ENCODE measurements at places on chromosomes 13 and 19.

GRCh38 chr13:97261254-97262005 is 39.3 kb downstream of the MBNL2 start:
- no peak for DNase-seq

DNA sequence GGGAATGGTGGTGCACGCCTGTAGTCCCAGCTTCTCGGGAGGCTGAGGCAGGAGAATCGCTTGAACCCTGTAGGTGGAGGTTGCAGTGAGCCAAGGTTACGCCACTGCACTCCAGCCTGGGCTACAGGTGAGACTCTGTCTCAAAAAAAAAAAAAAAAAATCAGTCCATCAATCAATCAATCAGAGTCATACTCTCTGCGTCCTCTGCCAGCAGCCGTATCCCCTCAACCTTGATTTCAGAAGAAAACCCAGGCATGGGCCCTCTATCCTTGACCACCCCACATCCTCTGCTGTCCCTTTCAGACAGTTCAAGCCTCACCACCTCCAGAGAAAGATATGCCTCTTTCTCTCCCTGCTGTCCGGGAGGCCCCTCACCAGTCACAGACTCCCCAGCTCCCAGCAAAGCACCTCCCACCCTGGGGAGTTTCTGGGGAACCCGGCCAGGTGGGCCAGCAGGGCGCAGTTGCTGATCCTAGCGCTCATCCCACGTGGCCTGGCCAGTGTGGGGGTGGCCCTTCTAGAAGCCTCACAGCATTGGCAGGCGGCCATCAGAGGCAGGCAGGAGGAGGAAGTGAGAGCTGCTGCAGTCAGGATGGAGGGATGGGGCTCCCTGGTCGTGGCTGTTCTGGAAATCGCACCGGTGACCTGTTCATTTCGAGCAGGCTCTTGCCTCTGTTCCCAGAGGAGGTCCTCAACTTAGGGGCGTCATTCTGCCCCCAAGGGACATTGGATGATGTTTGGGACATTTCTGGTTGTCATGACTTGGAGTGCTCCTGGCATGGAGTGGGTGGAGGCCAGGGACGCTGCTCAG is 10.2 kb upstream of the JSRP1 start:
- no peak for DNase-seq

DNA sequence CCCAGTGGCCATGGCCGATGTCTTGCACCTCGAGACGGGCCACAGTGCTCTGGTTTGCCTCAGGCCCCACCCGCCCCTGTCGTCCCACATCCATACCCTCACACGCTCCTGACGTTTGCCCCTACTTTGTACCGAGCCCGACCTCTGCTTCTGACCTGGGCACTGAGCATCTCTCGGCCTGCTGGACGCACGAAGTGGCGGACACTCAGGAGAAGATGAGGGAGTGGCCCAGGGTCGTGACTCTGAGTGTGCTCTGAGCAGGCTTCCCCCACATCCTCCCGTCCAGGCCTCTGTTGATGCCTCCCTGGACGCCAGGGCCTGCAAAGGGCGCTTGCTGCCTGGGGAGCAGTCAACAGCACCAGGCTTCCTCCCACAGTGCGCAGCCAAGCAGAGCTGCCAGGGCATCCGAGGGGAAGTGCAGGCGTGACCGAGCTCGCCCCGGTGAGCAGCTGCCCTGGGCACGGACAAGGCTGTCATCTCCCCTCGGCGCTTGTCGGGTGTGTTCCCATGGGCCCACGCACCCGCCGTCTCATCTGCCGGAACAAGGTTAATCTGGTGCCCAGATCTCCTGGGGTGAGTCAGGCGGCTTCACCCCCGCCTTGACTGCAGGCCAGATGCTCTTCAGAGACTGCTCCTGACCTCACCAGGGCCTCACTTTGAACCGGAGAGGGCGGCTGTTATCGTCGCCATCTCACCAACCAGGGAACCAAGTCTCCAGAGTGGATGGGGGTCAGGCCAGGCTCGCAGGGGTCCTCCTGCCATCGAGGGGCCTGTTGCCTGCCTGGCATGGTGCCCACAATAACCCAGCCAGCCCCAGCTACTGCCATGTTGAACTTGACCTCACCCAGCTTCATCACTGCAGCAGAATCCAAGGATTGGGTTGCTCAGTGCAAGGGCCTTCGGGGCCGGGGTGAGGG is 27.2 kb downstream of the COMP start:
- DNase-seq, result no peak

- DNase-seq, result no peak
Observed at GRCh38 chr13:83980331-83980730, 98.1 kb upstream of the SLITRK1 start.

- DNase-seq, result no peak
Observed at GRCh38 chr19:42018503-42019193, 24.6 kb upstream of the ATP1A3 start.

DNA sequence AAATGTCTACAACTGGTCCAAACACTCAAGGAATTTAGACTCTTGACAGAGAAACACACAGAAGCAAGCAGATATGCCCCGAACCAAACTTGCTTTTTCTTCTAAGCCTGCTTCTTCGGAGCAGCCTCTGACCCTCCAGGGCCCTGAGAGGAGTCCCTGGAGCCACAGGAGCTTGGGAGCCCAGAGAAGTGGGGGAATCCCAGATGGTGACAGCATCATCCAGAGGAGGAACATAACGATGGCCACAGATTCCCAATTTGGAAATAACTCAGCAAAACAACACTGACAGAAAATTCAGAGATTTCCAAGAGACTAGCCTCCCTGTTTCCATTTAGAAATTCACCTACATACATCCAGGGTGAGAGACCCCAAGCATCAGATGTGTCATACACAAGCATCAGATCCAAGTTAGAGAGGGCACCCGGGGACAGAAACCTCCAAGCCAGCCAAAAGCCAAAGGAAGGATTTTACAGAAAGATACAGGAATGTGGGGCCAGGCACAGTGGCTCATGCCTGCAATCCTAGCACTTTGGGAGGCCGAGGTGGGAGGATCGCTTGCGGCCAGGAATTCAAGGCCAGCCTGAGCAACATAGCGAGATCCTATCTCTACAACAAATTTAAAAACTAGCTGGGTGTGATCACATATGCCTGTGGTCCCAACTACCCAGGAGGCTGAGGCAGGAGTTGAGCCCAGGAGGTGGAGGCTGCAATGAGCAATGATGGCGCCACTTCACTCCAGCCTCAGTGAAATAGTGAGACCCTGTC is 2.0 kb upstream of the PVR start:
- DNase-seq, result no peak

- DNase-seq, result no peak
Observed at GRCh38 chr19:55252760-55253663, 5.8 kb downstream of the PPP6R1 start.

DNA sequence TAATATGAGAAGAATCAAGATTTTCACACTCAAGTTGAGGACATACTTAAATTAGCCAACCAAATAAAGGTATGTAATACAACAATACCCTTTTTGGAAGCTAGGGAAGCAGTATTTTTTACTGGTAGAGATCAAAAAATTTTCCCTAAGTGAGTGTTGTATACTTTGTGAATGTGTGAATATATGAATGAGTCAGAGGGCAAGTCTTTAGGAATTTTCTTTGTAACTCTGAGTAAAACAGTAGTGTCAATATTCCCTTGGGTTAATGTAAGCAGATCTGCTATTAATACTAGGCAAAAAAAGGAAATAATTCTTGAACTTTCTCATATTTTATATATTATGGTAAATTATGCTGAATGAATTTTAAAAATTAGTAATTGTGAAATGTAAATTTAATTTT is 1161.8 kb upstream of the MIR17HG start:
- no peak for DNase-seq

- DNase-seq, result no peak
Observed at GRCh38 chr13:90270226-90270625, 1077.3 kb upstream of the MIR17HG start.

GRCh38 chr13:59461411-59461810 is 702.3 kb downstream of the DIAPH3 start:
- DNase-seq, result no peak

DNA sequence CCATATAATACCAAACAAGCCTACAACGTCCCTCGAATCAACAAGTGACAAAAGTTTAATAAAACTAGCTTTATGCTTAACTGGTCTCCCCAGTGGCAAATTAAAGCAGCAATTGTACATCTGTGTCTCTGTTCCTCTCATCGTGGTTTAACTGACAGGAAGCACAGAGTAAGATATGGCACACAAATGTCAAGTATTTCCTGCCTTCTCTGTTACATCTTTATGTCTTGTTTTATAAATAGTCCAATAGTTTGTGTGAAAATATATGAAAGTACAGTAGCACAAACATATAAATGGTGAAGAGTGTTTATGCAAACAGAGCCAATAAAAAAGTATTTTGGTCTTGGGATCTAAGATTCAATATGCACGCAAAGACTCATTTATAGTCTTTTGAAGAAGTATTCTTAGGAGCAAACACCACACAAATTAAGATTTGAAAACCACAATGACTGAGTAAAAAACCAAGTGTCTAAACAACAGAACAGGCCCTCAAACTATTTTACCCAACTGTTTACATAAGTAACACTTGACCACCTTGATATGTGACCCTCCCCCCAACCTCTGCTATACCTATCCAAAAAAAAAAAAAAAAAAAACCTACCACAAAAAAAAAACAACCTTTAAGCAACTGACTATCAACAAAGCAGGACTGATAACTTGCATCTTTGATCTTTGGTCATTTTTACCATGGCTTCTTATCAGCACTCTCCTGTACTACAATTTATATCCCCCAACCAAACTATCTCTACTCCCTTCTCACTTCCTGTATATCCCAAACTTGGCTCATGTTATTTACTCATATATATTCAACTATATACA is 14.0 kb downstream of the ELF1 start:
- no peak for DNase-seq

DNA sequence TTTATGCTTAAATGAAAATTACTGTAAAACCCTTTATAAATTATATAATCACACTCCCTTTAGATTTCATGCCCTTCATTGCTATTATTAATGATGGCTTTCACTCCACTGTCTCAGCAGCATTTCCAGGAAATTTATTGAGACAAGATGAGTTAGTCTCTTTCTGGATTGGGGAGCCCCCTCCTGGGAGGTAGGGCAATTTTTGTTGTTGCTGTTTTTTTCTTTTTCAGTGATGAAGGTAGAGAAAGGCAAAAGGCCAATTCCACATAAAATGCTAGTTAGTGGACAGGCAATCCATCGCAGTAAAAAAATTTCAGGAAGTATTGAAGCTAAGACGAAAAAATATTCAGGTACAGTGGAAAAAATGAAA is 80.2 kb downstream of the TEX26 start:
- DNase-seq, result no peak

- no peak for DNase-seq
Observed at GRCh38 chr13:33202644-33203169, 82.8 kb downstream of the STARD13 start.

GRCh38 chr13:73273745-73274144 is 214.9 kb downstream of the KLF5 start:
- no peak for DNase-seq

- no peak for DNase-seq
Observed at GRCh38 chr19:18901491-18901890, 5.5 kb upstream of the CERS1 start.

DNA sequence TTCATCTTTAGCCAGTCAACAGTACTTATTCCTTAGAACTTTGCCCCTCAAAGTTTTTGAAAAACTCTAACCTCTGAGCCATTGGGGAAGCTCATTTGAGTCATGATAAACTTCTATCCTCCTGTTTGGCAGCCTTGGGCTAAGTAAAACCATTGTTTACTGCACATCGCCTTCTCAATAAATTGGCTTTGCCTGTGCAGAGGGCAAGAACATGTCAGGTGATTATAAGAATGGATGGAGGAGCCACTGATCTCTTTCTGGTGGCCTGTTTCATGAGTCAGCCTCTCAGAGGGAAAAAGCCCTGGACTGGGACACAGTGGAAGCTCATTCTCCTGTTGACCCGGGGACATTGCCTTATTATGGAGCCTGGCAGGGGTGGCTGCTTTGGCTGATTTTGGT is 19.4 kb upstream of the PSG4 start:
- DNase-seq, result no peak

DNA sequence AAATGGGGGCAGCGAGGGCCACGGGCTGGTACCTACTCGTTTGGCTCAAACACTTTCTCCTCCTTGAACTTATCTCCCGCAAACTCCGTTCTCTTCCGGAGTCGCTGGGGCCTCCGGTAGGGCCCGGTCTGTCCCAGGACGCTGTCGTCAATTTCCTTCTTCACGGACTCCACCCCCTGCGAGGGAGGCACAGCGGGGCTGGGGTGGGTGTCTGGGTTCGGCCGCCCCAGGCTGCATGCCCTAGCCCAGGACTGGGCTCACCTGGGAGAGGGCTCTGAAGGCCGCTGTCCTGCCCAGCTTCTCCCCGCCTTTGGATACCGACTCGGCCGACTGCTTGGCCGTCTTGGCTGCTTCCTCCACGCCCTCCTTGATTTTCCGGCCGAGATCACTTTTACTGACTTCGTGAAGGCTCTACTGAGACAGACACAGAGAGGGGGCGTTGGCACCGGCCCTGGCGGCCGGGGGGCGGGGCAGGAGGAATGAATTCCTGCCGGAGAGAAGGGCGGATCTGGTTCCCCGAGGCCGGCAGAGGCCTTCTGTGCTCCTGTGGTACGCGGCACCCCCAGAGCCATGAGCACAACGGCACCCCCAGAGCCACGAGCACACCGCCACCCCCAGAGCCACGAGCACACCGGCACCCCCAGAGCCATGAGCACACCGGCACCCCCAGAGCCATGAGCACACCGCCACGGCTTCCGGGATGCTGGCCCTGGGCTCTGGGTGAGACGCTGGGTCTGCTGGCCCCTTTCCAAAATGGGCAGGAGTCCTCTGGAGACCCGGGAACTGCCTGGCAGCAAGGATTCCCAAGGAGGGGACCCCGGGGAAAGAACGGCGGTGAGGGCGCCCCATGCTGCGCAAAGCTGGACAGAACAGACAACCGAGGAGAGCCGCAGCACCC is 8.1 kb upstream of the CTXN1 start:
- no peak for DNase-seq

- no peak for DNase-seq
Observed at GRCh38 chr19:13033819-13034611, 38.7 kb downstream of the NFIX start.

DNA sequence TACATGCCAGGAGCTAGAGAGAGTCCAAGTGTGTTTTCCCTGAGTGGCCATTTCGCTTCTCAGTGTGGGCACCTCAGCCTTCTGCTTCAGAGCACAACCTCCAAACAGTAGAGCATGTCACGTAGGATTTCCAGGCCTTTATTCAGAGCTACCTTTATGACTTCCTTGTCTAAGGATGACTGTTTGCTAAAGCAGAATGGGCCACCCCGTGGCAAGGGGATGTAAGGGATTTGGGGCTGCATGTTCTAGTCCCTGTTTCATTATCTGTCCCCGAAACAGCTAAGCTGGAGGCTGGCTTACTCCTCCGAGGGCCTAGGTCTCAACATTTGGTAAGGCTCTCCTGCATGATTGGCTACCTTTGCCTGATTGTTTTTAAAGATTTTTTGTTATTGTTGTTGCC is 6.0 kb downstream of the RNASEH2B start:
- no peak for DNase-seq

DNA sequence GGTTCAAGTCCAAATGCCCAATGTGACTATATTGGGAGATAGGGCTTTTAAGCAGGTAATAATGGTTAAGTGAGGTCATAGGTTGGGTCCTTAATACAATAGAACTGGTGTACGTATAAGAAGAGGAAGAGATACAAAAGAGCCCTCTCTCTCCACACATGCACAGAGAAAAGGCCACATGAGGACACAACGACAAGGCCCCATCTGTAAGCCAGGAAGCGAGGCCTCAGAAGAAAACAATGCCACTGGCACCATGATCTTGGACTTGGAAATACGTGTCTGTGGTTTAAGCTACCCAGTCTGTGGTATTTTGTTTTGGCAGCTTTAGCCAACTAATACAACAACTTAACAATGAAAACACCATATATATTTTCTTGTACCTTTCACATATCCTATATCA is 23.4 kb upstream of the RFC3 start:
- DNase-seq, result no peak

All from stimulated activated CD8-positive, alpha-beta memory T cell treated with anti-CD3 and anti-CD28 coated beads, Interleukin-15, amount 100 ng/mL, for 1 hour (primary cell).